GM04503 (cell line): ENCODE measurements at places on chromosomes 6 and 20.
A peak's percentile ranks its signal among the peaks of the same experiment; 100 is the strongest.

DNA sequence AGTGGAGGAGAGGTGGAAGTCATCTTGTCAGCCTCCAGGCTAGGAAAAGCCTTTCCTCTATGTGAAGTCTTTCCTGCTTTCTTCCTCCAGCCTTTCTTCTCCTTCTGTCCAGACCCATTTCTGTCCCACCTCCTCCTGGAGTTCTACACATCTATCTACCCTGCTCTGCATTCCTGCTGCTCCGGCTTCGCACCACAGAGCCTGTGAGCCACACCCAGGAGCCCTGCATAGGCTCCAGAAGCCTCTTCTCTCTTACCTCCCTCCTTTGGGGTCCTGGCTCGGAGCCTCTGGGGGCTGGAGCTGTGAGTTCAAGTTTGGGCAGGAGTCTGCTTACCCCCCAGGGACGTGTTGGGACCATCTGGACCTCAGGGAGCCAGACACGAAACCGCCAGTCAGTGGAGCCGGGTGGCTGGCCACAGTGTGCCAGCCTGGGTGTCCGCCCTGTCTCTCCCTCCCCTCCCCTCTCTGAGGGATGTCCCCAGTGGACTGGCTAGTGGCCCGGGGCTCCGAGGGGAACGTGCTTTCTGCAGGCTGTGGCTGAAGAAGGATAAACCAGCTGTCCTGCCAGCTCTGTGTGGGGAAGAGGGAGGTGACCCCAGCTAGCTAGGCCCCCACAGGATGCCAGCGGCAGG, 99.2 kb downstream of the VEGFA start:
- no peak for DNase-seq

DNA sequence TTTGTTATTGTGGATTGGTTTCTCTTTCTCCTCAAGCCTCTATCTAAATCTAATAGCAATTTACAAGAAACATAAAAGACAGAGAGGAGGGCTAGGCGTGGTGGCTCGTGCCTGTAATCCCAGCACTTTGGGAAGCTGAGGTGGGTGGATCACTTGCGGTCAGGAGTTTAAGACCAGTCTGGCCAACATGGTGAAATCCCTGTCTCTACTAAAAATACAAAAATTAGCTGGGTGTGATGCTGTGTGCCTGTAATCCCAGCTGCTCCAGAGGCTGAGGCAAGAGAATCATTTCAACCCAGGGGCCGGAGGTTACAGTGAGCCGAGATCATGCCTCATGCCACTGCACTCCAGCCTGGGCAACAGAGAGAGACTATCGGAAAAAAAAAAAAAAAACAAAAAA, 46.6 kb downstream of the SLC2A12 start:
- no peak for DNase-seq

DNA sequence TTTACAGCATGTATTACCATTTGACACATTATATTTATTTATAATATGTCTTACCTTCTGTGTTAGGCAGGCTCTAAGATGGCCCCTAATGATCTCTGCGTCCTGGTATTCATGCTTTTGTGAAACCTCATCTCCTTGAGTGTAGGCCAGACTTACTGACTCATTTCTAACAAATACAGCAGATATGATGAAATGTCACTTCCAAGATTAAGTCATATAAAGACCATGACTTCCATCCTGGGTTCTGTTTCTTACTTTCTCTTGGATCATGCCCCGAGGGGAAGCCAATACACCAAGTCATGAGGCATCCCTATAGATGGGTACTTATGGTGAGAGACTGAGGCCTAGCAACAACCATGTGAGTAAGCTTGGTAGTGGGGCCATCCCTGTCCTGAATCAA, 30.2 kb downstream of the ZHX3 start:
- peak; percentile 58 for DNase-seq

GRCh38 chr20:48066246-48066645, 281.0 kb upstream of the SULF2 start:
- DNase-seq = peak; percentile 49

- no peak for DNase-seq
These were observed 105.1 kb upstream of the CNKSR3 start for GRCh38 chr6:154615483-154616025.
